Activated CD4-positive, CD25-positive, alpha-beta regulatory T cell (primary cell): ENCODE measurements at places on chromosomes 6 and 20.

DNA sequence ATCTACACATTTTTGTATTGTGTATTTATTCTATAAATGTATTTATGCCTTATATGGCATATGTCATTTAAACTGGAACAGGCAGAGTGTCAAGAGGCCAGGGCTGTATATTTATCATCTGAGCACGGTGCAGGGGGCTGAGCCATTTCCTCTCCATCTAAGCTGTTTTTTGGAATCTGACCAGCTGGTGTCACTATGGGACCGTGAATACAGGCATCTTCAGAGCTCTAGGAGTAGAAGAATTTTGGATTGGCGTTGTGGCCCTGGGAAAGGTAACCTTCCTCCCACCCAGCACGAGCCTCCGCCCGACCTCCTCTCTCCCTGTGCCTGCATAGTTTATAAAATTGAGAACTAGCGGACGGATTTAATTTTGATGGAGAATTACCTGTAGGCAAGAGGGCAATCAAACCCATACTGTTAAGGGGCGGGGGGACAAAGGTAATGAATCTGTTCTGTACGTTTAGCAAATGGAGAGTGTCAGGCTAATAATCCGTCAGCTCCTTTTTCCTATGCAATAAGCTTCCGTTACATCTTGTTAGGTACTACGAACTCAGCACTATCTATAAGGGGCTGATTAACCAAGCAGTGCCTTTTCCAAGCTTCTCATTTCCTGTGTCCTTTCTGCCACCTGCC is 29.0 kb upstream of the EEF1E1 start:
- no peak for DNase-seq

GRCh38 chr6:41334482-41335040 is 847 bp upstream of the NCR2 start:
- DNase-seq = no peak

DNA sequence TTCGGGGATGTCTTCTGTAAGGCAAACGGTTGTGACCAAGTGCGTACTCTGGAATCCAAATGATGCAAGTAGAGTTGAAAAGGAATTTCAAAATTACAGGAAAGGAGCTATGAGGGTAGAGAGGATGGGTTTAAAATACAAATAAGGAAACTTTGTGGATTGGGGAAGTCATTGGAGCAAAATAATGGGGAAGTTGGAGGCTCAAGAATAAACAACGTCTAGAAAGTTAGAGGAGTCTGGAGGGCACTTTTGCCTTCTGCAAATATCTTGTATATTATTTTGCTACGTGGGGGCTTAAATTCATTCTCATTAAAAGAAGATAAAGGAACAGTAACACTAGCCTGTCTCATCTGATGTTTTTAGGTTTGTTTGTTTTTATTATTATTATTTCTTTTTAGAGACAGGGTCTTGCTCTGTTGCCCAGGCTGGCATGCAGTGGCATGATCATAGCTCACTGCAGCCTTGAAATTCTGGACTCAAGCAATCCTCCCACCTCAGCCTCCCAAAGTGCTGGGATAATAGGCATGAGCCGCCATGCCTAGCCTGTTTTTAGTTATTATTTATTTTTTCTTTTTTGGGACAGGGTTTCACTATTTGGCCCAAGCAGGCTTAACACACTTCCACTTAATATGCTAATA is 55.0 kb upstream of the TNFAIP3 start:
- DNase-seq = no peak

- no peak for DNase-seq
Measured at GRCh38 chr6:146840216-146840615, 241.4 kb downstream of the ADGB start.

- no peak for DNase-seq
Measured at GRCh38 chr6:34527751-34528670, 28.1 kb downstream of the SPDEF start.

GRCh38 chr6:3202999-3203696 is 24.3 kb downstream of the TUBB2B start:
- DNase-seq = no peak

- DNase-seq = no peak
Measured at GRCh38 chr6:31040801-31041200, 30.5 kb downstream of the MUC22 start.

DNA sequence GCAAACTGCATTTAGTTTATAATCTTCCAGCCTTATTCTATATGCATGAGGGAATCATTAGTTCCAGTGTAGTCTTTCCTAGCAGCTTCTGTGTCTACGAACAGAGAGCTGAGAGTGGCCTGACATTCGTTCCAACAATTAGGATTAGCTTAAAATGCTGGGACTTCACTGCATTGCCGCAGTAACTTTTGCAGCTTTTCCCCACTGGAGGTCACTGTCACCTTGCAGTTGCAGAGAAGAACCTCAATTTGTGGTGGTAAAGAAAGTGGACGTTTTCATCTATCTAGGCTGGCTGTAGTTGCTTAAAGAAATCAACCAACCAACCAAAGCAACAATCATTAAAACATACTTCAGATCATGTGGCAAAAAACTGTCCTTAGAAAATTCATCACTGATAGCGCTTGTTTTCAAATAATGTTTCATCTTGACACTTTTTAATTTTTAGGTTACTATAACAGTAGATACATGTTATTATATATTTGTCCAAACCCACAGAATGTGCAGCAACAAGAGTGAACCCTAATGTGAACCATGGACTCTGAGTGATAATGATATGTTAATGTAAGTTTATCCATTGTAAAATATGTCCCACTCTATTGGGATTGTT is 12.2 kb downstream of the MYLK4 start:
- DNase-seq = no peak

DNA sequence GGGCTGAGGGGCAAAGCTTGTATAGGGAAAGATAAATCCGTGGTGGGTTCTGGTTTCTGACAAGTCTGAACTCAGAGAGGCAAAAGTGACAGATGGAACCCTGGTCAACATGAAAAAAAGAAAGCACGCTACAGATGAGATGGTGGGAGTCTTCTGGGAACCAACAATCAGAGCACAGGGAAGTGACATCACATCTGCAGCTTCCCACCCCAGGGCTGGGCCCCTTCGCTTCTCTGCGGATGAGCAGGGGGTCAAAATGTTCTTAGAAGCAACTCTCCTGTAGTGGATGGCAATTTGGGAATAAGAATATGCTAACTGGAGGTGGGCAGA is 129.2 kb upstream of the AKAP12 start:
- DNase-seq = no peak

DNA sequence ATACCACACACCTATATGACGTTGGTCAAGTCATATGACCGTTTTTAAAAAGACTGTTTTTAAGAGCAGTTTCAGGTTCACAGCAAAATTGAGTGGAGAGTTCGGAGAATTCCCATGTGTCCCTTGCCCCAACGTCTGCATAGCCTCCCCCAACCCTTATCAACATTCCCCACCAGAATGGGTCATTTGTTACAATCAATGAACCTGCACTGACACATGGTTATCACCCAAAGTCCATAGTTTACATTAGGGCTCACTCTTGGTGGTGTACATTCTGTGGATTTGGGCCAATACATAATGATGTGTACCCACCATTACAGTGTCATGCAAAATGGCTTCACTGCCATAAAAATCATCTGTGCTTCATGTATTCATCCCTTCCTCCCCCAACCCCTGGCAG is 52.0 kb downstream of the ZBTB2 start:
- DNase-seq = no peak

GRCh38 chr6:132872923-132873322 is 58.6 kb downstream of the RPS12 start:
- no peak for DNase-seq

- peak; percentile 38 for DNase-seq
Measured at GRCh38 chr6:158290659-158291058, 21.6 kb upstream of the TULP4 start.

DNA sequence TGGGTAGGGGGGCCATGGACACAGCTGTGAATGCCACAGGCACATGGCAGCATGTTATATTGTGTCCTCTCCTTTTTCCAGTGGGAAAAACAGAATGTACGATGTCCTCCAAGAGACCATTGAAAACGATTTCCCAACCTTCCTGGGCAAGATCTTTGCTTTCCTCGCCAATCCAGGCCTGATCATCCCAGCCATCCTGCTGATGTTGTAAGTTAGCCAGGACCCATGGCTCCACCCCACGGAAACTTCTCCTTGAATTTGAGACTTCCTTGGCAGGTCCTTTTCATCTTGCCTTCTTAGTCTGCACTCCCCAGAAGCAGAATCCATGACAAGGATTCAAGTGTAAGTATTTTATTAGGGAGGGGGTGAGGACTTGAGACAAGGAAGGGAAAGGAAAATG is 28.2 kb upstream of the NOP56 start:
- DNase-seq = no peak

- DNase-seq = no peak
Measured at GRCh38 chr6:105374010-105374420, 28.9 kb downstream of the PREP start.

DNA sequence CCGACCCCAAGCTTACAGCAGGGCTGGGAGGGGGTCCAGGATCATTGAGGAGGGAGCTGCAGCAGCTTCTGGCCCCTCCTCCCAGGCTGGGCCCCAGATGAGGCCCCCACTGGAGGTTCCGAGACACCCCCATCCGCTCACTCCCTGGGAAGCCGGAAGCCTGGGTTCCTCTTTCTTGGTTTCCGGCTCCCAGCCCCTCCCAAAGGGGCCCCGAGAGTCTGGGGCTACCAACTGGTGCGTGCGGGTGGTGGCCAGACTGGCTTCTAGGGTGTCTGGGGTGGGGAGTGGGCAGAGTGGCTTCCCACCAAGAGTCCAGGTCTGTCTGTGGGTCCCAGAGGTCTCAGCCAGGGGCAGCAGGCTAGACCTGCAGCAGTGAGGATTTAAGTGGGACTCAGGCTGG is 2.2 kb downstream of the RGS19 start:
- peak; percentile 15 for DNase-seq

DNA sequence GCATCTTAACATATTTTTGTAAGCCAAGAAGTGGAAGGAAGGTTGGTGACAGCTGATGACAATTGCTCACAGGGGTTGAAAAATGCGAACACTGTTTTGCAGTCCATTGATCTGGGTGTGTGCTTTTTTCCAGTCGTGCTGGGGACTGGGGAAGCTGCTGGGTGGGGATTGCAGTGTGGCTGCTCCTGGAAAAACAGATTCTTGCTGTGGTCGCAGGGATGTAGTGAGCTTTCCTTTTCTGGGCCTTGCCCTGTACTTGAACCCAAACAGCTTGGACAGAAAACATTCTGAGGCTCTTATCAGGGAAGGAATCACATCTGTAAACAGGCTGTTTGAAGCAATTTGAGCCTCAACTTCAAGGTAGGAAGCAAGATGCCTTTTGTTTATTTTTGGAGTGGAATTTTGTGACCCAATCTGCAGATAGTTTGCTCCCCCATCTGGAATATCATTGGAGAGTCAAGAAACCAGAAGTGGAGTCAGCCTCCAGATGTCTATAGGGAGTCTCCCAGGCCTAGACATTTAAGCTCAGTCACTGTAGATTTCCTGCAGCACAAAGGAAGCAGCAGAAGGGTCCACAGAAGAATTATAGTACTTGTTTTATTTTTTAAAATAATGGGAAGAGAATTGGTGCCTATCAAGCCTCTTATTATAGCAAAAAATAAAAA is 279.2 kb upstream of the FERMT1 start:
- no peak for DNase-seq

- DNase-seq = no peak
Measured at GRCh38 chr20:20755231-20755630, 42.8 kb upstream of the RALGAPA2 start.

DNA sequence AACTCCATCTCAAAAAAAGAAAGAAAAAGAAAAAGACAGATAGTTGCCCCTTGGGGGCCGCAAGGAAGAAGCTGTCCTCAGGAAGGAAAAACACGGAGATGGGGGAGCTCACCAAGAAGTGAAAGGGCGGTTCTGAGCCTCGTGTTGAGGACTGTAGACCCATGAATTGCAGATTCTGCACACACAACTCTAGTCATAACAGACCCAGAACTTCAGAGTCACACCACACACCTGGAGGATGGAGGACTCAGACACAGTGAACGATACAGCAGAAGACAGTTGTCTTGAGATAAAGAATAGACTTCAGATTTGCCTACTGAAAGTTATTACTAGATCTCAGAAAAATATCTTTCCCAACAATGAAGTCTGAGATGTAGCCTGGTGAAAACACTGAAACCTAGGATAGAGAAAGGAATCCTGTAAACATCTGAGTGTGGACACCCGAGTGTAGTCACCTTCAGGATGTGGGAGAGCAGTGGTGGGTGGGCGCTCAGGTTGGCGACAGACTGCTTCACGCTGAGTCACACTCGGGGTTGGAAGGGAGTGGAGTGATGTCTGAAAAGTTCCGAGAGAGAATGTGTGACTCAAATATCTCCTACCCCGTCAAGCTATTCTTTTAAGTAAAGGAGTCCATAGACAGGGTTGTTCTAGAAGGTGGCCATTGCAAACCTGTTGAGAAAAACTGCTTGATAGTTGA is 88.1 kb downstream of the MAP3K4 start:
- DNase-seq = no peak

- no peak for DNase-seq
Measured at GRCh38 chr6:89387516-89388201, 24.4 kb downstream of the RRAGD start.

GRCh38 chr6:168584249-168584648 is 143.3 kb downstream of the SMOC2 start:
- no peak for DNase-seq

GRCh38 chr20:47139934-47140535 is 216.5 kb downstream of the ZMYND8 start:
- no peak for DNase-seq

- DNase-seq = no peak
Measured at GRCh38 chr6:137661601-137662000, 167.4 kb upstream of the OLIG3 start.

- DNase-seq = no peak
Measured at GRCh38 chr6:170221052-170221752, 69.7 kb downstream of the DLL1 start.

GRCh38 chr6:148926478-148926877 is 179.6 kb downstream of the UST start:
- no peak for DNase-seq

DNA sequence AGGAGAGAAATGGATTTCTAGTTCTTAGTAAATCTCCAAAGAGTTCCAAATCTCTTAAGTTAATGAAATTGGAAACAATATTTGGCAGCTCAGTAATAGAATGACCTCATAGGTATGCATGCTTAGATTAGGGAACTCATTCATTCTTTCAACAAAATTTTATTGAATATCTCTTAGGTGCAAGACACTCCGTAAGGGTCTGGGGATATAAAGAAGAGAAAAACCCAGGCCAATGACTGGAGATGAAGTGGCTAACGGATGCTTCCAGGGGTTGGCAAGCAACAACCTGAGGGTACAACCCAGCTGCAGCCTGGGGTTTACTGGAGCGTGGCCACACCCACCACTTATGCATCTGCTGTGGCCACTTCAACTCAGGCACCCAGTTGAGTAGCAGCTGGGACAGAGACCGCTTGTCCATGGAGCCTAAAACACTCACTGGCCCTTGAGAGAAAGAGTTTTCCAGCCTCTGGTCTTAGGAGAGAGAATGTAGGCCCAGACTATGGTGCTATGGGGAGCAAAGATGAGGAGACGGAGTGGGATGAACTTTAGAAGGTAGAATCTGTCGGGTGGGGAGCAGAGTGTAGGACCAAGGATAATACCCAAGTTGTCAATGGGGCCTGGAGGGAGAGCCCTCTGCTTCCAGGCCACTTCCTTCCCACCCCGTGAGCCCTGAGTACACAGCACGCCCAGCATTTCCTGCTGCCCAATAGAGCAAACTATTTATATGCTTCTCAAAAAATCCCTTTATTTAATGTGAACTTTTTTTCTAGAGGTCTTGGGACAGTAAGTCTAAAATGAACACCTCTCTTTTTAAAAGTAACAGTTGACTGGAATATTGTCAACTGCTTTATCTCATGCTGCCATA is 46.8 kb upstream of the PXDC1 start:
- no peak for DNase-seq
